Ovary (tissue), 10 donors: ENCODE measurements at places on chromosomes 13 and 19. TPM values are rescaled to one million over a fixed set of nuclear protein-coding genes. Genes with fewer than 3 reads are reported as not detected.

Gene VAV1
- polyA plus RNA-seq, result 1.1 TPM

Gene GNA15
- 1.9 TPM for polyA plus RNA-seq

Gene PCDH17
- 2.0 TPM for polyA plus RNA-seq

Gene ATP4A
- polyA plus RNA-seq, result not detected

GRCh38 chr13:64529874-64530485 lies 2700.2 kb downstream of the PCDH9 start:
- no peak for DNase-seq

DNA sequence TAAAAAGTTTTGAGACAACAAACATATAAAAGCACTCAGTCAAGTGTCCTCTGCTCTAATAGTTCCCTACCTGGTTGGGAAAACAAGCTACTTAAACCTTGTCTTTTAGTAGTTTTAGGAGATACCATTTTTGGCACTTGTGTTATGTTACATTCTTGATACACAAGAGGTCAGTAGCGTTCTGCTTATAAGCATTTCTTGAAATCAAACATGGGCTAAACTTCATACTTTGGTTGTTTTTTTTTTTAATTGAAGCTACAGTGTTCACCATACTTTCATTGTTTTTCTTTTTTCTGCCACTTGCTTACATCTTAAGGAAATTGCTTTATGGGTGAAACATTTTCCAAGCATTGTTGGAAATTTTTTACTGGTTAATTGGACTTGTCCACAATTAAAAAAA lies 12.9 kb downstream of the NHLRC3 start:
- no peak for DNase-seq

- DNase-seq, result no peak
Measured at GRCh38 chr13:22777207-22777606, 403.6 kb upstream of the SGCG start.

DNA sequence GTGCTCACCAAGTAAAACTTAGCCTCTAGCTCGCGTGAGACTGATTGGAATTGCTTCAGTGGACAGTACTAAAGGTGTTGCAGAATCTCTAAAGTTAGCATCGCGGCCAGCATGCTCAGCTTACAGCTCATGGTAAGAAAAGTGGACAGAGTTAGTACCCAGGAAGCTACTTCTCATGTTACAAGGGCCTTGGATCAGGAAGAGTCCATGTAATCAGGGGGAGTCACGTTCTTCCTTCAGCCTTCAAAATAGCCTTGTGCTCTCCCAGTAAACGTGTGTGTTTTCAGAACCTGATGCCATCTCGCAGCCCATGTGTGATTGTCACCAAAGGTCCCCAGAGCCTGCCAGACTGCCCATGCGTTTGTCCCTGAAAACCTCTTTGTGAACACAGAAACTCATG lies 195.8 kb upstream of the RNF113B start:
- no peak for DNase-seq

DNA sequence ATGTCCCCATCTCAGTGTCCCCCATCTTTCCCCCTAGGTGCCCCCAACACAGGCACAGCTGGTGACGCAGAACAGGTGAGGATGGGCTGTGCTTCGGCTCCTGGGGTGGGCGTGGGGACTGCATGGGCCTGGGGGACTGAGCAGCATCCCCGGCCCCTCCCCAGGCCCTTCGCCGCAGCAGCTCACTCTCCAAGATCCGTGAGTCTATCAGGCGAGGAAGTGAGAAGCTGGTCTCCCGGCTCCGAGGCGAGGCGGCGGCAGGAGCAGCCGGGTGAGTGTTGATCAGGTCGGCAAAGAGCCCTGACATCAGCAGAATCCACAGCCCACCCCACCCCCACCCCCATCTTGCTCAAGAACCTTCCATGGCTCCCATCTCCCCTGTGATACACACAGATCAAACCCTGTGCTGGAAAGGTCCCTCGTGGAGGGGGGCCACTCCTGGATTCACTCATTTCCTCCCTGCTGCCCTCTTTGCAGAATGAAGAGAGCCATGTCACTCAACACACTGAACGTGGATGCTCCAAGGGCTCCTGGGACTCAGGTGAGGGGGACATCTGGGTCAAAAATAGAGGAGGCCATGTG lies 10.0 kb downstream of the KLC3 start:
- DNase-seq, result no peak

- no peak for DNase-seq
Measured at GRCh38 chr19:1220477-1220930, 14.9 kb downstream of the STK11 start.

DNA sequence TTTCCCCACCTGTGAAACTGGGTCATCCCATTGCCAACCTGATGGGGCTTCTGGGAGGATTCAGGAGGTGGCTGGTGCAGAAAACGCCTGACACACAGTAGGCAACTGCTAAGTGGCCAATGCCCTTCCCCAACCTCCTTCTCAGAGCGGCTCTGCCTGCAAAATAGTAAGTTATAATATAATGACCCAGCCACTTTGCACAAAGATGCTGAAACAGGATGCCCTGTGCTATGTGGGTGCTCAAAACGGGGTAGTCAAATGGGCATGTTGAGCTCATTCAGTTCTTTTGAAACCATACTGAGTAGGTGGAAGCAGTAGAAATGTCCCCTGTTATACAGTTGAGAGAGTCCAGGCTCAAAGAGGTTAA lies 507 bp downstream of the MARCHF2 start:
- DNase-seq, result no peak

- DNase-seq, result no peak
Measured at GRCh38 chr13:45297456-45298205, 43.4 kb downstream of the TPT1 start.

- no peak for DNase-seq
Measured at GRCh38 chr13:35995136-35995535, 136.0 kb downstream of the DCLK1 start.

GRCh38 chr19:18488838-18489626 lies 32.8 kb downstream of the ELL start:
- DNase-seq, result no peak
